ENCODE measurements at places on chromosomes 2 and 18.

DNA sequence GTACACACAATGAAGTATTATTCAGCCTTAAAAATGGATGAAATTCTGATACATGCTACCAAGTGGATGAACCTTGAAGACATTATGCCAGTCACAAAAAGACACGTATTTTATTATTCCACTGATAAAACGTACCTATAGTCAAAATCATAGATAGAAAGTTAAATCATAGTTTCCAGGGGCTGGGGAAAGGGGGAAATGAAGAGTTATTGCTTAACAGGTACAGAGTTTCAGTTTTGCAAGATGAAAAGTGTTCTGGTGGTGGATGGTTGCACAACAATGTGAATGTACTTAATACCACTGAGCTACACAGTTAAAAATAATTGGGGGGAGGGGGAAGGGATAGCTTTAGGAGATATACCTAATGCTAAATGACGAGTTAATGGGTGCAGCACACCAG is 279.0 kb upstream of the STON1 start:
- DNase-seq = no peak

GRCh38 chr18:47826157-47827074 is 104.0 kb downstream of the SMAD2 start:
- DNase-seq = no peak

DNA sequence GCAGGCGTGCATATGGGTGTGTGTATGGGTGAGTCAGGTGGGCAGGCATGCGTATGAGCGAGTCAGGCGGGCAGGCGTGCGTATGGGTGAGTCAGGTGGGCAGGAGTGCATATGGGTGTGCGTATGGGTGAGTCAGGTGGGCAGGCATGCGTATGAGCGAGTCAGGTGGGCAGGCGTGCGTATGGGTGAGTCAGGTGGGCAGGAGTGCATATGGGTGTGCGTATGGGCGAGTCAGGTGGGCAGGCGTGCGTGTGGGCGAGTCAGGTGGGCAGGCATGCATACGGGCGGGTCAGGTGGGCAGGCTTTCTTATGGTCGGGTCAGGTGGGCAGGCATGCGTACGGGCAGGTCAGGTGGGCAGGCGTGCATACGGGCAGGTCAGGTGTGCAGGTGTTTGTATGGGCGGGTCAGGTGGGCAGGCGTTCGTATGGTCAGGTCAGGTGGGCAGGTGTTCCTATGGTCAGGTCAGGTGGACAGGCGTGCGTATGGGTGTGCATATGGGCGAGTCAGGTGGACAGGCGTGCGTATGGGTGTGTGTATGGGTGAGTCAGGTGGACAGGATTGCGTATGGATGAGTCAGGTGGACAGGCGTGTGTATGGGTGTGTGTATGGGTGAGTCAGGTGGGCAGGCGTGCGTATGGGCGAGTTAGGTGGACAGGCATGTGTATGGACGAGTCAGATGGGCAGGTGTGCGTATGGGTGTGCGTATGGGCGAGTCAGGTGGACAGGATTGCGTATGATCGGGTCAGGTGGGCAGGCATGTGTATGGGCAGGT is 28.7 kb upstream of the KLF11 start:
- no peak for DNase-seq

- no peak for DNase-seq
Observed at GRCh38 chr2:165897726-165898125, 55.9 kb downstream of the TTC21B start.

DNA sequence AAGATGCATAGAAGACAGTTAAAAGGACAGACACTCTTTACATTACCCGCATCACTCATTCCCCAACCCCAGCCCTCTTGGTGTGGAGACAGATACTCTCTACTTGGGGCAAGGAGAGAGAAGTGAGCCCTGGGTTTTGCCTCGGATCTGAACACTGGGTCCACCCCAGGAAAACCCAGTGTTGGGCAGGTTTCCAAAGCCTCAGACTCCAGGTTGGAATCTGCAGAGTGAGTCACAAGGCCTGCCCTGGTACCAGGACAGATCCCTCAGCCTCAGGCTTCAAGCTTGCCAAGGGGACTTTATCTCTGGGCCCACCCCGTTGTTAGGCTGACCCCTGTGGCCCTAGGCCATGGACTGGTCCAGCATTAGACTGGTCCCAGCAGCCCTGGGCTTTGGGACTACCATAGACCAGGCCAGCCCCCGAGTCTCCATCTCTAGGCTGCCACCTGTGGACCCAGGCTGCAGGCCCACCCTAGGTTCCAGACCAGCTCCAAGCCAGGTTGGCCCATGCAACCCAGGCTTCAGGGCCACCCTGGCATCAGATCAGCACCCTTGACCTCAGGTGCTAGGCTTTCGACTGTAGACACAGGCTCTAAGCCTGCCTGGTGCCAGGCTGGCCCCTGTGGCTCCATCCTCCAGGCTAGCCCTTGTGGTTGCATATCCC is 112.8 kb downstream of the GULP1 start:
- no peak for DNase-seq

GRCh38 chr2:168915441-168916330 is 14.6 kb downstream of the G6PC2 start:
- no peak for DNase-seq

DNA sequence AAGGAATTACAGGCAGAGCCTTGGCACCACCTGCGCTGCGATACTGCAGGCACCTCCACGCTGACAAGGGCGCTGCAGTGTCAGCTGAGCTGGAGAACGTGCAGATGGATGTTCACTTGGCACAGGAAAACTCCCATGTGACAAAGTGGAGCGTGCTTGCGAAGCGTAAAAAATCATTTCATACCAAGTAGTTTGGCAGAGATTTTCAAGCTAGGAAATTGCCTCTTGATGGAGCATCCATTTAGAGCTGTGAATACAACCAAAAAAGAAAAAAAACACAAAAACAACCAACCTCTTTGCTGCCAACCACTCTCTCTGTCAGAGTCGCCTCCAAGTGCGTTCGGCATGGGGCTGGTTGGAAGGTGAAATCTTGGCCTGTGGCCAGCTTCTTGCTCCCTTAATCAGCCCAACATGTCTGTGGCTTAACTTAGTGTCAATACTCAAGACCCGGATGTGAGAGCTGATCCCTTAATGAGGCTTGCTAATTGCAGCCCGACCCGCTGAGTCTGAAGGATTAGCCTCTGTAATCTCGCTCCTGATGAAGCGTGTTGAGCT is 38.1 kb downstream of the ACOXL start:
- no peak for DNase-seq

DNA sequence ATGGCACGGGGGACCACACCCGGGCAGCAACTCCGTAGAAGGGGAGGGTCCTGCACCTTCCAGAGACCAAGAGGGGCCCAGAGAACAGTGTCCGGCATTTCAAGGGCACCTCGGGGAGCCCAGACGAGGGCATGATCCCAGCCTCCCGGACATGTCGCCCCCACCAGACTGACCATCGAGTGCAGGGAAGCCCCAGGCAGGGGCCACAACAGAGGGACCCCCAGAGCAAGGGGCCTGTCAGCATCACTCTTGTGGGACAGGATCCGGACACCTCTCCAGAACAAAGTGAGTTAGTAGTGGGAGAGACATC is 50.4 kb upstream of the CTDP1 start:
- no peak for DNase-seq

DNA sequence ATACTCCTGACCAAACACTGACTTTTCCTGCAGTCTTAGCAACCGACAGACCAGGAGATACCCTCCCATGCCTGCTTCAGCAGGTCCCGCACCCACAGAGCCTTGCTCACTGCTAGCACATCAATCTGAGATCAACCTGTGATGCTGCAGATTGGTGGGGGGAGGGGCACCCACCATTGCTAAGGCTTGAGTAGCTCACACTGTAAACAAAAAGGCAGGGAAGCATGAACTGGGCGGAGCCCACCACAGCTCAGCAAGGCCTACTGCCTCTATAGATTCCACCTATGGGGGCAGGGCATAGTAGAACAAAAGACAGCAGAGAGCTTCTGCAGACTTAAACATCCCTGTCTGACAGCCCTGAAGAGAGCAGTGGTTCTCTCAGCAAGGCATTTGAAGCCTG is 109.7 kb downstream of the SP100 start:
- DNase-seq = no peak

- DNase-seq = no peak
Observed at GRCh38 chr2:209476367-209477208, 52.7 kb downstream of the MAP2 start.

DNA sequence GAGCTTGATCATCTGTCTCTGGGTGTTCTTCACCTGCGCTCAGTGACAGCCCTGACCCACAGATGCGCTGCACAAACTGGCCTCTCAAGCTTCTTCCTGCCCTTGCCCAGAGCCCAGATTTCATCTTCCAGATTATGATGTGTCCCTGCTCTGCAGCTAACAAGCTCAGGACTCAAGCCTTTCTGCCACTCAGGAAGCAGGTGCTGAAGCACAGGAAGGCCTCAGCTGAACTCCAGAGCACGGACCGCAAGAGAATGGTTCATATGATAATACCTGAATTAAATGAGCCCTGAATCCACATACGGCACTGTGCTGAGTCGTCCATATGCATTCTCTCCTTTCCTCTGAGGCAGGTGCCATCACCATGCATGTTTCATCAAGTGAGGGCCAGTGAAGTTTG is 3.8 kb downstream of the CD207 start:
- no peak for DNase-seq

GRCh38 chr2:7899923-7900322 is 781.9 kb upstream of the ID2 start:
- DNase-seq = no peak

DNA sequence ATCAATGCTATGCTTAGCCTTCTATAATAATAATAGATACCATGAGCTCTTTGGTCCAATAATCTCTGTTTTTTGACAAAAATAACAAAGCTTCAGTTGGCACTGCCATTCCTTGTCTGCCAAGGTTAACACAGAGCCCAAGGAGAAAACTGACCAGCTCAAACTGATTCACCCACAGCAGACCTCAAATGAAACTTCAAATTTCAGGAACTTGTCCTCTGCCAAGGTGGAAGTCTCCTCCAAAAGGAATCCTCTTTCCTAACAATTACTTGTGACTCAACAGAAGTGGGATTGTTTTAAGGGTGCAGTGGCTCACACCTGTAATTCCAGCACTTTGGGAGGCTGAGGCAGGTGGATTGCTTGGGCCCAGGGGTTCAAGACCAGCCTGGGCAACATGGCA is 12.1 kb downstream of the AAK1 start:
- no peak for DNase-seq

DNA sequence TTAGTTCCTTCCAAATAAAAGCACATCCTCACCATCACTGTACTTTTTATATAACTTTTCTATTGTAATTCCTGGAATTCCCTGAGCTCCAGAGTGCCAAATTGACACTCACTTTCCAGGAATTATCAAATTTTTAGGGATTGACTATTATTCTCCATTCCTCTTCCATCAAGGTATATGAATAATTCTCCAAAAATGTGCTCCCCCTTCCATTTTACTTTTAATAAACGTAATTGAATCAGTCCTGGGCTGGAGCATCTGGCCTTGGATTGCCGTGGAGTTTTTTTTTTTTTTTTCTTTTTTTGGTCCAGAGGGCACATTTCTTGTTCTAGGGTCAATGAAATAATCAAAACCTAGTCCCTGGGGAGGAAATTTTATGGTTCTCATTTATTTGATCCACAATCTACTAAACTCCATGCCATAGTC is 304.3 kb downstream of the CDCA7 start:
- no peak for DNase-seq

- no peak for DNase-seq
Observed at GRCh38 chr18:58488041-58488440, 140.8 kb downstream of the ALPK2 start.

- DNase-seq = no peak
Observed at GRCh38 chr18:48260237-48260636, 148.9 kb downstream of the ZBTB7C start.

DNA sequence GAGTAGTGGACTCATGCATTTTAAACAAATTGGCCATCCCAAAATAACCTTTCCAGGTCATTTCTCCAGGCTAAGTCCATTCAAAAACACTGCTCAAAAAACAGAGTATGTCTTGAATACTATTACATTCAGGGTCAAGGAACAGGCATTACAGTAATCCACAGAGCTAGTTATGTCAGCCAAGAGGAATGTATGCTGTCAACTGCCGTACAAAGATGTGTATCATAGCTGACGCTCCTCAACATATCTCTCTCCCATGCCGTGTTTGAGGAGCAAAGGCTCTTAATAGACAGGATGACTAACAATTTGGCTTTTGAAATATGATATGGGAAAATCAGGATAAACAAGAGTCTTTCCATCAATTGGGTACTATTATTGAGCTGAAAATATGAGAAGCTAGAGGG is 68.8 kb upstream of the KCTD1 start:
- no peak for DNase-seq

DNA sequence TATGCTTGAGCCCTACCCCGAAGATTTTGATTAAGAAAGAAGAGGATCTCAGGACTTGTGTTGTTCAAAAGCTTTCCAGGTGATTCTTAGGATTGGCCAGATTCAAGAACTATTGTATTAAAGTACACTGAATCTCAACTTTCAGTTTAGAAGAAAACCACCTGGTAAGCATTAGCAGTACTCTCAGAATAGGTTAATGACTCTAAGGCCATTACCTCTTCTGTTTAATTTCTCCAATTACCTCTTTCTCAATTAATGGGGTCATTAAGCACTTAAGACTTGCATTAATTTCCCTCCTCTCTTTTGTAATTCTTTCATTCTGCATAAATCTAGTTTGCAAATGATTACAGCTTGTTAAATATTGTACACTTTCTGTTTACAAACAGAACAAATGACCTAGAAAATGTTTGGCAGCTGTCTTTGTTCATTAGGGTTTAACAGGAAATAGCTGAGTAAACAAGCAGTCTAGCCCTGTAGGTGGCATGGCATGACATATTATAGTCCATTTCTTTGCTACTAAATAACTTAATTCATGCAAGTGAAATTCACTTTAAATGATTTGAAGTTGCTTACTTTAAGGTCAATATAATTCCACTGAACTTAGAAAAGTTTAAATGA is 20.4 kb upstream of the TDRD15 start:
- DNase-seq = no peak

Data from esophagus squamous epithelium (tissue), 5 donors.